ENCODE measurements at places on chromosomes 4 and X. TPM values are rescaled to one million over a fixed set of nuclear protein-coding genes. Genes with fewer than 3 reads are reported as not detected.

GRCh38 chr4:13539047-13539618 is 5.2 kb downstream of the NKX3-2 start:
- DNase-seq: no peak

- no peak for DNase-seq
Measured at GRCh38 chrX:51776851-51777250, 33.6 kb downstream of the GSPT2 start.

GRCh38 chrX:106621836-106622235 is 10.1 kb downstream of the RADX start:
- DNase-seq: no peak

- DNase-seq: no peak
Measured at GRCh38 chr4:78532046-78532445, 19.5 kb upstream of the ANXA3 start.

GRCh38 chr4:169510617-169511016 is 101.8 kb downstream of the NEK1 start:
- no peak for DNase-seq

DNA sequence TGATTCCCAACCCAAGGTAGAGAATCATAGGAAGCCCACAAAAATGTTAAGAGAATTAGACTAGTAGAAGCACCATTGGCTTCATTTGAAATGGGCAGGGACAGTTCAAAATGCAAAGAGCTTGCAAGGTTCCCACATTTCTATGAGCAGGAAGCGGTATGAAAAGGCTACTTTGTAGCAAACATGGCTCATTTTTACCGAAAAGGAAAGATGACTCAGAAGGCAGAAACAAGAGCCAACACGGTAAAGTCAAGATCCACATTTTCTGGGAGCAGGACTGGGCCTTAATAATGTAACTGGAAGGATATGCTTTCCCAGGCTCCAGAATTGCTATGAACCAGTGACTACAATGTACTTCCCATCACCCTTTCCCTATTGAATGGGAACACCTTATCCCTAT is 89.5 kb downstream of the GLRA3 start:
- DNase-seq: peak; percentile 74

DNA sequence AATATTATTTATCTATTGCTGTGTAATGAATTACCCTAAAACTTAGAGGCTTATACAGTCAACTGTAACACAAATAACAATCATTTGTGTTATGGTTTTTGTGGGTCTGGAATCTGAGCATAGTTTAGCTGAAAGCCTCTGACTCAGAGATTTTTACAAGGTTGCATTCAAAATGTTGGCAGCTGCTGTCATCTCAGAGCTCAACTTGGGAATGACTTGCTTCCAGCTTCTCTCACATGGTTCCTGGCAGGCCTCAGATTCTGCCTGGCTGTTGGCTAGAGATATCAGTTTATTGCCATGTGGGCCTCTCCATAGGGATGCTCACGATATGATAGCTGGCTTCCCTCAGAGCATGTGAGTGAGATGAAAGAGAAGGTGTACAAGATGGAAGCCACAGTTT is 70.2 kb upstream of the BRWD3 start:
- DNase-seq: peak; percentile 3

GRCh38 chr4:68606240-68606639 is 30.1 kb upstream of the UGT2B17 start:
- DNase-seq: no peak

- DNase-seq: no peak
Measured at GRCh38 chr4:93540562-93540961, 288.0 kb upstream of the ATOH1 start.

DNA sequence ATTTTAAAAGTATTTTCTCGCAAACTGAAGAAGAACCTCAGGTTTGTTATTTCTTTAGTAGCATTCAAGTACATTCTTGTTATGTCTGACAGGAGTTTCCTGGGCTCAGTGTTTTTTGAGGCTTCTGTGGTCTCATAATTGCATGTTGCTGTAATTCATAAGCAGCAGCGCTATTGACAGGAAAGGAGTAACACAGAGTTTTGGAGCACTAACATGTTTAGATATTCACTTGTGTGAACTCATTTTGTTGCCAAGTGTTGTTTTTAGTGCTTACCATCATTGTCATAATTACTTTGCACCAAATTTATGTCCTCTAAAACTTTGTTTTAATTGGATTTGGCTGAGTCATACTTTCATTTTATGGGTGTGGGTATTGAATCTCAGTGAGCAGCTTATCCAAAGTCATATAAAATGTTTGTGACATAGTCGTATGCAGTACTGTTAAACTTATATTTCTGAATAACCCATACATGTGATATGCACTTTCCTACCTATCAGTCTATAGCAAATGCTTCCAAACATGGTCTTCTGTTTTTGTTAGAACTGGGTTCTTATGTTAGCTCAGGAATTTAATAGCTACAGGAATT is 358.7 kb upstream of the CTSO start:
- peak; percentile 40 for DNase-seq

DNA sequence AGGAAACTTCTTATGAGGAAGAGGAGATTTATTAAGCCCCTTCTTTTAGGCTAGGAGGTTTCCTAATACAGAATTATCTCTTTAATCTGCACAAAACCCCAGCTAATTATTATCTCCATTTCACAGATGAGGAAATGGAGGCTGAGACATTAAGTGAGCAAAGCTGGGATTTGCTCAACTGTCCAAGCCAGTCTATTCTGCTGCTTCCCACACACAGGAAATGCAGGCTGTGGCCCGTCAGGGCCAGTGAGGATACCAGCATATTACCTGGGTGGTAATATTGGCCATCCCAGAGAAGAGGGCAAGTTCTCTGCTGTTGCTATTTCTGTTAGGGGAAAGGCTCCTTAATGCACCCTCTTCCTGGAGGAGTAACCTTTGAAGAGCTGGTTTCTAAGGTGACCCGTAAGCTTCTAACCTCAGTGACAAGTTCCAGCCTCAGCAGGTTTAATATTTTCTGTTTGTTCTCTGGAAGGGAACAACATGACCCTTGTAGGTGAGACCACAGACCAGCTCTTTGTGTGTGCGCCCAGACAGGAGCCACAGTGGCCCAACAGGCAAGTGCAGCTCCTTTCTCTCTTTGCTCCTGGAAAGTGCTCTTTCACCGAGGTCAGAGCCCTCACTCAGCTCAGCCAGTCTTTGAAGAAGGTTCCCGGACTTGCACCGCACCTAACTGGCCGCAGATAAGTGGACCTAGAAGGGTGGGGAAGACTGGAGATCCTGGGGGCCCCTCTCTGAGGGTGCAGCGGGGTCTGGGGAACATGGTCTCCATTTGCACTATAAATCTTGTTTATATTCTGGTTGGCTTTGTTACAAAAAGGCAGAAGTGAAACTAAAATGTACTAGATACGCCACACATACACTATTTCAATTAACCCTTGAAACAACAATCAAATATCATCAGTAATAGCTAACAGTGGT is 35.5 kb downstream of the TBC1D9 start:
- no peak for DNase-seq

GRCh38 chr4:119093042-119093827 is 42.4 kb upstream of the MYOZ2 start:
- DNase-seq: no peak

DNA sequence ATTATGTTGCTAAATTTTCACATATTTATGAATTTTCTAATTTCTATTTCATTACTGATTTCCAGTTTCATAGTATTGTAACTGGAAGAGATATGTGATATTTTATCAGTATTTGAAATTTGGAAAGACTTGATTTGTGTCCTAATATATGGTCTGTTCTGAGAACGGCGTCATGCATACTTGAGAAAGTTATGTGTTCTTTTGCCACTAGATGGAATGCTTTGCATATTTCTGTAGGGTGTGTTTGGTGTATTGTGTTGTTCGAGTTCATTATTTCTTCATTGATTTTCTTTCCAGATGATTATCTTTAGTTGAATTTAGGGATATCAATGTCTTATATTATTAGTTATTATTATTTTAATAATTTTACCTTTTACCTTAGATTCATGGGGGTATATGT is 110.6 kb upstream of the ITM2A start:
- DNase-seq: no peak

- no peak for DNase-seq
Measured at GRCh38 chr4:94171616-94172015, 36.0 kb upstream of the SMARCAD1 start.

- DNase-seq: peak; percentile 38
Measured at GRCh38 chr4:126799971-126800574, 832.7 kb upstream of the INTU start.

- DNase-seq: no peak
Measured at GRCh38 chrX:133468051-133468450, 52.8 kb upstream of the GPC4 start.

DNA sequence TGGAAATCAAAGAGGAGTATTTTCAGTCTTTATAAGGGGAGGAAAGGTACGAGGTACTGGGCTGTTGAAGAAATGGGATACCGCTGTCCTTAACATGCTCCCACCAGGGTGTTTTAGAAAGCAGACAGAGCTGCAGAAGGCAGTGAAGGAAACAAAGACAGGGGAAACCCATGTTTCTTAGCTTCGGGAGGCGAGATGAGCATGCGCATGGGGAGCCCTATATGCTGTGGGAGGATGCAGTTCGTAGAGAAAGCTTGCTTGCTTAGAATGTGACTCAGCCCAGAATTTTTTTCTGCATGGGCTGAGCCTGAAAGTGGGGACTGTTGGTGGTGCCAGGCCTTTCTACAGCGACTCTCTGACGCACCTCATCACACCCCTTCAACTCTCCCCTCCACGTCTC is 28.8 kb upstream of the SCOC start:
- DNase-seq: no peak

- no peak for DNase-seq
Measured at GRCh38 chr4:38603652-38604051, 60.3 kb upstream of the KLF3 start.

- peak; percentile 44 for DNase-seq
Measured at GRCh38 chr4:10706236-10706635, 21.7 kb upstream of the CLNK start.

DNA sequence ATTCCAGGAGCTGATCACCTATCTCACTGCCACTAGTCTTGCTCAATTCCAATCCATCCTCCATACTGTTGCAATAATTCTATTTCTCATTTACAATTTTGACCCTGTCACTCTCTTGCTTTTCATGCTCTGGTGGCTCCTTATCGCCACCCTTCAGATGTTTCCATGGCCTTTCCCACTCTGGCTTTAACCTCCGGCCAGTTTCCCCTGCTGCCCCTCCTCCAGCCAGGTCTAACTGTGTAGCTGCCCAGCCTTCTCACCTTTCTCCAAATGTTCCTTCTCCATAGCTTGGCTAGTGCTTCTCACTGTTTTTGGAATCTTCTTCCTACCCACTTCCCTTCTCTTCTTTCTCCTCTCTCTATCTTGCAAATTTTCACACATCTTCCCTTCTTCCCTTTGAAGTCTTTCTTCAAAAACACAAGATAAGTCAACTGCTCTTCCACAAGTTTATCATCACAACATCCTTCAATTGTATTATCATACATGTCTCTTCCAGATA is 153.8 kb downstream of the COL25A1 start:
- no peak for DNase-seq

DNA sequence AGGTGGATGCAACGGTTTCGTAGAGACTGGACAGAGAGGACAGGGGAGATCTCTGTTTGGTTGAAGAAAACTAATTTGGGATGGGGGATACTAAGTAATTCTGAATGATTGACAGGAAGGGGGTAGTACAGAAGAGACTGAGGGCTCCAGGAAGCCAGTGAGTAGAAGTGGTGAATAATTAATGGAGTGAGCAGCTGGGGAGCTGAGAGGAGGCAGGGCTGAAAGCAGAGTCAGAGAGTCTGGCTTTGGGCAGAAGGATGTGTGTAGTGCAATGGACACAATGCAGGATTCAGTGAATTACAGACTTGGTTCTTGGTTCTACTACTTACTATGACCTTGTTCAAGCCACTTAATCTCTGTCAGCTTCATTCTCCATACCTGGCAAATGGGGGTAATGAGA is 161.7 kb downstream of the RBMX2 start:
- DNase-seq: no peak

GRCh38 chr4:2064276-2064991 is 5.3 kb downstream of the NAT8L start:
- no peak for DNase-seq

DNA sequence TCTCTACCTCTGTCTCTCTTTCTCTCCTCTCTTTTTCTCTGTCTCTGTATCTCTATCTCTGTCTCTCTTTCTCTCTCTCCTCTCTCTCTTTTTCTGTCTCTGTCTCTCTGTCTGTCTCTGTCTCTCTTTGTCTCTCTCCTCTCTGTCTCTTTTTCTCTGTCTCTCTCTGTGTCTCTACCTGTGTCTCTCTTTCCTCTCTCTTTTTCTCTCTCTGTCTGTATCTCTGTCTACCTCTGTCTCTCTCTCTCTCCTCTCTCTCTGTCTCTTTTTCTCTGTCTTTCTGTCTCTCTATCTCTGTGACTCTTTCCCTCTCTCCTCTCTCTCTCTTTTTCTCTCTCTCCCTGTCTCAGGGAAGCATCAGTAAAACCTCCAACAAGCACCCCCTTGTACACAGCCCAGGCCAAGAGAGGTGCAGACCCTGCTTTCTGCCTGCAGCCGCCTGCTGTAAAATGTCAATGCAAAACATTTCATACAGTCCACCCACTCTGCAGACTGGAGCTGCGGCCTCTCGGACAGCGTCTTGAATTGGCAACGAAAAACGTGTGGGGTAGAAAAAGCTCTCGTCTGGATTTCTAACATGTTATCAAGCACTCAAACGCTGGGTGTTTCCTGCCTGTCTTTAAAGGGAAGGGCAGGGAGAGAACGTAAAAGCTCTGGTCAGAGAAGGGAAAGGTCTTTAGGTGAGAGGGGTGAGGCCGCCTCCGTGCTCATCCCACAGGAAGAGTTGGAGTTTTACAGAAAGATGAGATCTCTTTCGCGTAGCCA is 3.7 kb upstream of the SHOX start:
- no peak for DNase-seq

DNA sequence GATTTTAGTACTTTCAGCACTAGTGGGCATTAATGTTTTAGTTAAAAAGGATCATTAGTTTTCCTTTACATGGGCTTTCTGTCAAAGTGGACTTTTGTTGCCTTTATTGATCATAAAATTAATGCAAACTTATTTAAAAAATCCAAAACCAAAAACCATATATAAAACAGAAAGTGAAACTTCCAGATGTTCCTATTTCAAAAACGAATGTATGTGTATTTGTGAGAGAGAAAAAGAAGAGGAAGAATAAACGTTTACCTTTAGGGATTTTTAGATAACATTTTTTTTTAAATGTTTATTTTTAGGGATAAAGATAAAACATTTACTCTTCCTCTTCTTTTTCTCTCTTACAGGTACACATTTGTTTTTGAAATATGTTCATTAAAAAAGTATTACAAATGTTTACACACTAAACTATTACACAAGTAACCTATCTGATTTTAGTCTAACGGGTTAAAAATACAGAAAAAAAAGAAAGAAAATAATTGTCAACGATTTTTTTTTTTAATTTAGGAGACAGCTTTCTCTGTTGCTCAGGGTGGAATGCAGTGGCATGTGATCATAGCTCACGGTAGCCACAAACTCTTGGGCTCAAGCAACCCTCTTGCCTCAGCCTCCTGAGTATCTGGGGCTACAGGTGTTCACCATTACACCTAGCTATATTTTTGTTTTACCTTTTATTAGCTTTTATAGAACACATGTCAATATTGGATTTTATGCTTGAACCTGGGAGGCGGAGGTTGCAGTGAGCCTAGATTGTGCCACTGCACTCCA is 16.8 kb upstream of the COX18 start:
- DNase-seq: no peak

SEPSECS gene
- 7.6 TPM for total RNA-seq

ATP2B3 gene
- 0.03 TPM for total RNA-seq

POU4F2 gene
- total RNA-seq: not detected

ADH1A gene
- not detected for total RNA-seq

BMX gene
- not detected for total RNA-seq

AGTR2 gene
- not detected for total RNA-seq

FSTL5 gene
- total RNA-seq: 0.02 TPM

AIMP1 gene
- 29.6 TPM for total RNA-seq

LRAT gene
- 0.32 TPM for total RNA-seq

Measured in HT1080 (cell line).